ENCODE measurements at places on chromosomes 11 and 22. TPM values are rescaled to one million over a fixed set of nuclear protein-coding genes. Genes with fewer than 3 reads are reported as not detected.

GRCh38 chr22:39243439-39244135, 1.2 kb downstream of the PDGFB start:
- no peaks in the 10 kb centered on the region for H3K36me3 ChIP-seq
- H3K4me1 ChIP-seq = peaks cover 64% of the 10 kb centered on the region
- no peaks in the 10 kb centered on the region for H3K27me3 ChIP-seq
- DNase-seq = no peak

DNA sequence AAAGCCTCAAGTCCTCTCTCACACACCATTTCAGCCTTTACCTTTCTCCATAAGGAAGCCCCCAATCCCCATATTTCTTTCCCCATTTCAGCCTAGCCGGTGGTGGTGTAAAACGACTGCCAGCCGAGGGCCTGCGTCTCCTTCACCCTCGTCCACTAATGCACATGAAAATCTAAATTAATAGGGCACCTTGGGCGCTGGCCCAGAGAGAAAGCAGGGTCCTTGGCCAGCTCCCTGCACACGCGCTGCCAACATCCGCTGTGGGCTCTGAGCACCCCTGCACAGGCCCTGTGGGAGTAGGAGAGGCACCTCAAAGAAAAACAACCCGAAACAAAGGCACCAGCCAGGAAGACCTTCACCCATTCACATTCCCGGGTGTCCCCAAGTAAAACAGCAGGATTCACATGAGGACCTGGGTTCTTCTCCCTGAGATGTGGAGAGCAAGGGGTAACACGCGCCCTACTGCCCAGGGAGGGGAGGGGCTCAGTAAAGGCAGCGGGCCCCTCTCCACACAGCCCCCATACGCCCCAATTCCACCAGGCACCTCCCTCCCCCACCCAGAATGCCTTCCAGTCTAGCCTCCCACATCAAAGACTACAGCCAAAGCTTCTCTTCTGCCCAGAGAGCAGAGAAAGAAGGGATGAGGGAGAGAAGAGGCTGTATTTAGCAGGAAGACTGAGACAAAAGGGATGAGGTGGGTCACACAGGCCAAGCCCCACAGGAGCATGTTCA, 79.0 kb downstream of the MICAL3 start:
- DNase-seq = no peak
- peaks cover 38% of the 10 kb centered on the region for H3K4me1 ChIP-seq
- H3K36me3 ChIP-seq = no peaks in the 10 kb centered on the region
- no peak overlapping the region for H3K4me3 ChIP-seq

GRCh38 chr11:120219938-120220746, 9.3 kb downstream of the OAF start:
- H3K36me3 ChIP-seq = no peaks in the 10 kb centered on the region
- no peak overlapping the region for H3K4me3 ChIP-seq
- H3K4me1 ChIP-seq = peaks cover 88% of the 10 kb centered on the region
- H3K27ac ChIP-seq = peak overlapping the region; percentile 83
- no peak for DNase-seq

GRCh38 chr11:35190804-35191348, 51.9 kb downstream of the CD44 start:
- no peak for DNase-seq
- H3K27ac ChIP-seq = peak overlapping the region; percentile 46
- H3K4me3 ChIP-seq = no peak overlapping the region
- no peaks in the 10 kb centered on the region for H3K36me3 ChIP-seq

- no peak for DNase-seq
- H3K4me3 ChIP-seq = no peak overlapping the region
- no peaks in the 10 kb centered on the region for H3K27me3 ChIP-seq
- peaks cover 9% of the 10 kb centered on the region for H3K4me1 ChIP-seq
Observed at GRCh38 chr22:40035351-40035750, 40.6 kb downstream of the FAM83F start.

- H3K36me3 ChIP-seq = no peaks in the 10 kb centered on the region
- DNase-seq = no peak
- H3K4me1 ChIP-seq = no peaks in the 10 kb centered on the region
- no peak overlapping the region for H3K27ac ChIP-seq
- no peaks in the 10 kb centered on the region for H3K27me3 ChIP-seq
Observed at GRCh38 chr11:15499674-15500073, 385.0 kb downstream of the INSC start.

- no peak for DNase-seq
- no peaks in the 10 kb centered on the region for H3K36me3 ChIP-seq
- H3K27me3 ChIP-seq = no peaks in the 10 kb centered on the region
- H3K27ac ChIP-seq = no peak overlapping the region
- H3K4me3 ChIP-seq = no peak overlapping the region
- H3K4me1 ChIP-seq = no peaks in the 10 kb centered on the region
Observed at GRCh38 chr11:16825968-16826367, 87.5 kb downstream of the C11orf58 start.

- H3K4me3 ChIP-seq = no peak overlapping the region
- DNase-seq = no peak
- no peaks in the 10 kb centered on the region for H3K36me3 ChIP-seq
- no peaks in the 10 kb centered on the region for H3K4me1 ChIP-seq
Observed at GRCh38 chr11:79159657-79160450, 281.0 kb downstream of the TENM4 start.

- H3K4me1 ChIP-seq = peaks cover 22% of the 10 kb centered on the region
- H3K27ac ChIP-seq = peak overlapping the region; percentile 18
- H3K27me3 ChIP-seq = no peaks in the 10 kb centered on the region
- DNase-seq = no peak
- H3K36me3 ChIP-seq = no peaks in the 10 kb centered on the region
Observed at GRCh38 chr11:16987205-16987568, 27.0 kb downstream of the PLEKHA7 start.

DNA sequence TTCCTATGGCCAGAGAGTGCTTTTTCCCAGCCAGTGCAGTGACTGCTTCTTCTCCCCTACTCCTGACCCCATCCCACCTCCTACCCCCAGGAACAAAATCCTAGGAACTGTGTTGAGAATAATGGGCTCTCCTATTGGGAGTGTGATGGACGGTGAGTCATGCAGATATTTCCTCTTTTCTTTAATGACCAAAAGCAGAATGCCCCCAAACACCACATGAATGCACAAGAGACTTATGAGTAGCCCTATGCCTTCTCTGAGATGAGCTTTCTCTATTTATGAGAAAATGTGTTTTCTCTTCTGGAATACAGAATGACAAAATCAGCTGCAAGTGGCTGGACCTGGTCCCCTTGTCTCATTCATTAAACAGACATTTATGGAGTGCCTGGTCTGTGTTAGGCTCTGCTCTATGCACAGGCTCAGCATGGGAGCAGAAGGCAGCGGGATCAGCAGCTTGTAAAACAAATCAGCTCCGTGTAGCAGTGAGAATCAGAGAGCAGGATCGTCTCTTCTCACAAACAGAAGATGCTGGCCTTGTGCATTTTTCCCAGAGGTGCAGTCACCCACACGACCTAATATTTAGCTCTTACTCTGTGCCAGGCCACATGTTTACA, 47.5 kb upstream of the GALNT18 start:
- no peak overlapping the region for H3K4me3 ChIP-seq
- peak; percentile 54 for DNase-seq
- no peak overlapping the region for H3K27ac ChIP-seq
- H3K36me3 ChIP-seq = no peaks in the 10 kb centered on the region

- peak; percentile 86 for DNase-seq
- H3K36me3 ChIP-seq = no peaks in the 10 kb centered on the region
- no peak overlapping the region for H3K4me3 ChIP-seq
- H3K27me3 ChIP-seq = no peaks in the 10 kb centered on the region
- peaks cover 25% of the 10 kb centered on the region for H3K4me1 ChIP-seq
- no peak overlapping the region for H3K27ac ChIP-seq
Observed at GRCh38 chr11:113163291-113164030, 150.9 kb upstream of the TTC12 start.

The C11orf97 gene
- total RNA-seq = not detected

The NXPE2 gene
- not detected for total RNA-seq

The SYT7 gene
- 3.4 TPM for total RNA-seq

The MS4A14 gene
- 1.7 TPM for total RNA-seq

Measured in vagina (tissue), 2 donors.